Germinal center (tissue), 1 donor: ENCODE measurements at places on chromosomes 4 and X.
A peak's percentile ranks its signal among the peaks of the same experiment; 100 is the strongest.

DNA sequence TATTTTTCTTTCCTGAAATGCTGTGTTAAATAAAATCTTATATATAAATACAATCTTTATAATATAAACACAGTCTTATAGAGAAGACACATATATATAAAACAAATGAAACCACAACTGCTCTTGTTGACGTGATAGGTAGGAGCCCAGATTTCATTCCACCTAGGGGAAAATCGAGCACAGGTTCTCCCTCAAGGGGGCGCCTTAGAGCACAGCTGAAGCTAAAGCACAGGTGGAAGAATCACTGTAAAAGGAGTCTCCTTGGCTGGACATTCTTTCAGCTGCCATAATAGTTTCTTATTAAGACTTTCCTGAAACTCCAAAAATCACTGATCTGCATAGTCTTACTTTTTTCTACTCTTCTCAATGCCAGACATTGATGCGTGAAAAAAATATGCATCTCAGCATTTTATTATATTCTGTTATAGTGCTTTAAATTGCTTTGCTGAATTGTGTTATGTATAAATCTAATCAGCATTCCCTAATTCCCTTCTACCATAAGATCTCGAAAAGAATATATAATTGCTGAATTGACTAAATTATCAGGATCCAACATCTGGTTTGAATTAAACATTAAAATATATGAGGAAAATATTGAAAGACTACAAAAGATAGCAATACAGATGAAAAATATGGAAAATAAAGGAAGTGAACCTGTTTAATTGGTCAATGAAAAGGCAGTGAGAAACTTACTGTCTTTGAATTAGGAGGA lies 25.5 kb upstream of the RXFP1 start:
- DNase-seq, result peak; percentile 5

DNA sequence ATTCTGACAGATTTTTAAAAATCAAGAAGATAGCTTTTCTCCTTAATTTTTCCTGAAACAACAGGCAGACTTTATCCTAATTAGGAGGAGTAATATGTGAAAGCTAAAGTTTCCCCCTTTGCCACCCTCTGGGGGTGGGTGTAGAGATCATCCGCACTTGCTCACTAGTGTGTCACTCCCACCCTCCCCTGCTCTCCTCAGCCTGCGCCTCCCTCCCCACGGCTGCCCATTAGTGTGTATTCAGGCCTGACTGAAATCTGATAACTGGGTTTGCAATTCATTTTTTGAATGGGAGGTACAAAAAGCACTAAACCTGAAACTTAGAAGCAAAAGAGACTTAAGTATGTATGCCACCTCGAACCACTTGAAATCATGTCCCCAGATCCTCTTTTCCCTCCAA lies 110.4 kb upstream of the TRIM2 start:
- DNase-seq, result no peak

GRCh38 chrX:104659005-104659744 lies 93.2 kb downstream of the IL1RAPL2 start:
- no peak for DNase-seq

GRCh38 chr4:99947608-99948007 lies 1.2 kb upstream of the DNAJB14 start:
- DNase-seq, result no peak

DNA sequence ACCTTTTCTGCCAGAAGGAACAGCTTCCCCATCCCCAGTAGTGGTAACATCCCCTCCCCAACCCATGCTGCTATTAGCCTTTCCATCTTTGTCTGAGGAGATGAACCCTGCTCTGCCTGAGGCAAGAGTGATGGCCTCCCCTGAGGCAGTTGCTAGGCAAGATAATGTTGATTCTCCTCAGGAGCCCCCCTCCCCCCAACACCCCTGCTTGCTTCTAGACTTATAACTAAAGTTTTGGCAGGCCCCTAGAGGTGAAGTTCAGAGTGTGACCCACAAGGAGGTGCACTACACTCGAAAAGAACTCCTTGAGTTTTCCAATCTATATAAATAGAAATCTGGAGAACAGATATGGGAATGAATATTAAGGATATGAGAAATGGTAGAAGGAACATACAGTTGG lies 962.5 kb downstream of the ADGRL3 start:
- DNase-seq, result no peak

DNA sequence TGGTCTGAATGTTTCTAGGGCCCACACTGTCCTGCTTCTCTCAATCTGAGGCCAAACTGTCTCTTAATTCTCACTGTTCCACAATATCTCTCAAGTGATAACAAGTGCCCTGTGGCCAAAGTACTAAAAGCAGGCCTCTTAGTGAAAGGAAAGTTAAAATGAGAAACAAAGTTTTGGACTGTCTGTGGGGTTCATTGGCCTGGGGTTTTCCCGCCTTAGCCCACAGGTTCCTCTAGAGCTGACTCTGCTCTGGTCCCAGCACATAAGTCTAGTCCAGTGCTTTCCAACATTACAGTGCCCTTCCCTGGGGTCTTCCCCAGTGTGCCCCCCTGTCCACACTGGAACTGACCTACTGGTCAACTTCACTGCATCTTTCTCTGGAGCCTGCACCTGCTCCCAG lies 6.3 kb downstream of the MAGEB1 start:
- no peak for DNase-seq

GRCh38 chrX:133746593-133746992 lies 238.8 kb downstream of the GPC3 start:
- no peak for DNase-seq

GRCh38 chr4:102725229-102725628 lies 35.5 kb downstream of the MANBA start:
- DNase-seq, result no peak

- DNase-seq, result no peak
These were observed 185.6 kb downstream of the ADAMTS3 start for GRCh38 chr4:72383439-72383838.

DNA sequence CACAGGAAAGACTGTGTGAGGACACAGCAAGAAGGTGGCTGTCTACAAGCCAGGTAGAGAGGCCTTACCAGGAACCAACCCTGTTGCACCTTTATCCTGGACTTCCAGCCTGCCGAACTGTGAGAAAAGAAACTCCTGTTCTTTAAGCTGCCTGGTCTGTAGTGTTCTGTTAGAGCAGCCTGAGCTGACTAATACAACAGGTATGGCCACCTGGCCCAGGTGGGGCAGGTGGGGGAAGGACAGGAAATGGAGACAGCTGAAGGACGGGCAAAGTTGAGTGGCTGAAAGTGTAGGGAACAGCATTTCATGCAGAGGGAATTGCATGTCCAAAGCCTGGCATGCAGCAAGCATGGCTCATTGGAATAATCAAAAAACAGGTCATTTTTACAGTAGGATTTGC lies 35.1 kb downstream of the CYTL1 start:
- no peak for DNase-seq

- no peak for DNase-seq
These were observed 30.2 kb downstream of the SMIM14 start for GRCh38 chr4:39608451-39608850.

DNA sequence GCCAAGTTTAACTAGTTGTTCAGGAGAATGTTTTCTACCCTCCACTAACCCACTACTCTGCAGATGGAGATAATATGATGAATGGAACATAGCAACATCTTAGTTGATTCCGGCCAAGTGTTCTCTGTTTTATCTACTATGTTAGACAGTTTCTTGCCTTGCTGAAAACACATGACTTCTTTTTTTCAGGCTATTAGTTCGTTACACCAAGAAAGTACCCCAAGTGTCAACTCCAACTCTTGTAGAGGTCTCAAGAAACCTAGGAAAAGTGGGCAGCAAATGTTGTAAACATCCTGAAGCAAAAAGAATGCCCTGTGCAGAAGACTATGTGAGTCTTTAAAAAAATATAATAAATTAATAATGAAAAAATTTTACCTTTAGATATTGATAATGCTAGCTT lies 13.3 kb downstream of the ALB start:
- no peak for DNase-seq

GRCh38 chrX:99461223-99461622 lies 948.9 kb downstream of the PCDH19 start:
- no peak for DNase-seq
